ENCODE measurements at places on chromosomes 12 and 14. TPM values are rescaled to one million over a fixed set of nuclear protein-coding genes. Genes with fewer than 3 reads are reported as not detected.

The TXNRD1 gene
- total RNA-seq: 70.8 TPM

The CIROP gene
- total RNA-seq: not detected

The MLF2 gene
- 131 TPM for total RNA-seq

The INHBE gene
- 181 TPM for total RNA-seq

The ACSM4 gene
- total RNA-seq: not detected

The FIGNL2 gene
- 0.70 TPM for total RNA-seq

The RFX4 gene
- total RNA-seq: not detected

The ART4 gene
- 28.3 TPM for total RNA-seq

The SYT1 gene
- total RNA-seq: 0.84 TPM

DNA sequence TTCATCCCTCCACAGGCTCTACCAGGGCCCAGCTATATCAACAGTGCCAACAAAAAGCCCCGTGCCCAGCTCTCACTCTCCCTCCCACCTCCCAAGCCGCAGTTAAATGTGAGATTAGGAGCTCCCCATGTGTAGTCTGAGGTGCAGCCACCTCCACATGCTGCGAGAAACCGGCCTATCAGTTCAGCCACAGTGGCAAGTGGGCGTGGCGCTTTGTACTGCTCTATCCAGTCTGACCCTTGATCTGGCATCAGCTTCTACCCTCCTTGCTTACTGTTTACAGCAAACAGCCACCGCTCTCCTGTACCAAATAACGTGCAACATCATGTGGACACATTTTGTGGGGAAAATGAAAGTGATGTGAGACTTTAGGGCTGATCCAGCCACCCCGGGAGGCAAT is 1.7 kb downstream of the PLEK2 start:
- peak; percentile 82 for DNase-seq

DNA sequence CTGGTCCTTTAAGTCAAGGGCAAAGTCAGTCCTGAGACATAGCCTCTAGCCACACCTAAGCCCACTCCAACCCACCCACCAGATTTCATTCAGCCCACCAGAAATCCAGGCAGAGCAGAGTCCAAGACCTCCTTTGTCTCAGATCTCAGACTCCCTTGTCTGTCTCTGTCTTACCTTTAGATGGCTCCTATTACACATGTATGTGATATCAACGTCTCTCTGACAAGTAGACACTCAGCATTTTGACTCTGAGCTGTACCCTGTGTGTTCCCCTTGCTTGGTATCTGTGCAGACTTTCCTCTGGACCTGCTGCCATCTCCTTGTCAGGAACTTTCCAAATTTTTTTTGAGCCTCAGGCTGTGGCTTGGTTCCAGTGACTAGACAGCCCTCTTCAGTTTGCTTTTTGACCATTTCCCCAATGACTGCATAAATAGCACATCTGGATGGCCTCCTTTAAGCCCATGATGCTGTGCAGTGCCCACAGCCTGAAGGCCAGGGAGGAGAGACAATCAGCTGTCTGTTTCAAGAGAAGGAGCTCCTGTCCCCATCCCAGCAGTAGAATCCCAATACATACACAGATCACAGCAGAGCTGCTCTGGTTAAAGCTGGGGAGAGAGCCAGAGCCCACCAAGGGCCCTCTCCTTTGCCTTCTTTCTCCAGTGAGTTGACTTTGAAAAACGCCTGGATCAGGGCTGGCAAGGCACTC is 7.0 kb downstream of the POU6F1 start:
- no peak for DNase-seq

GRCh38 chr14:105182296-105183020 is 1.3 kb upstream of the NUDT14 start:
- no peak for DNase-seq

GRCh38 chr12:18719922-18720510 is 17.8 kb downstream of the PLCZ1 start:
- DNase-seq: no peak

DNA sequence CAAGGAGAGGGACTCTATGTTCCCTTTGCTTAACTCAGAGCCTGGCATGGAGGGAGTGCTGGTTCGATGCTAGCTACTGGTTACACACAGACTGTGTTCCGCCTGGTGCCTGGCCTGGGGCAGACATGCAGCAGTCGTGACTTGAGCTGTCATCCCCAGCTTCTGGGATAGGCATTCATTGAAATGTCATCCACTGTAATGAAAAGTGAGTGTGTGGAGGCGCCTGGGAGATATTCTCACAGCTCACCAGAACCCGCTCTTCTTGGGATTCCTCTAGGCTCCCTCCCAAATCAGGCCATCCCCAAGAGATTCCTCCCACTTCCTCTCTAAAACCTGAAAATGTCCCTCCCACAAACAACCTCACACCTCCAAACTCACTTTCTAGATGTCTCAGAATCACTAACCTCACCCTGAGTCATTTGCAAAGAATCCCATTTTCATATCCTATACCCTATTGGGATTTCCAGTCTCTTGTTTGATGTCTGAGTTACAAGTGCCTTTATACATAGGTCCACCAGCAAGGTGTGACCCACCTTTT is 82.8 kb downstream of the CRACR2A start:
- DNase-seq: peak; percentile 12

GRCh38 chr12:24562771-24563431 is 386.0 kb downstream of the BCAT1 start:
- DNase-seq: peak; percentile 37

- no peak for DNase-seq
These were observed 18.5 kb downstream of the PACS2 start for GRCh38 chr14:105333020-105333490.

GRCh38 chr14:65731933-65732506 is 319.5 kb downstream of the FUT8 start:
- DNase-seq: no peak

DNA sequence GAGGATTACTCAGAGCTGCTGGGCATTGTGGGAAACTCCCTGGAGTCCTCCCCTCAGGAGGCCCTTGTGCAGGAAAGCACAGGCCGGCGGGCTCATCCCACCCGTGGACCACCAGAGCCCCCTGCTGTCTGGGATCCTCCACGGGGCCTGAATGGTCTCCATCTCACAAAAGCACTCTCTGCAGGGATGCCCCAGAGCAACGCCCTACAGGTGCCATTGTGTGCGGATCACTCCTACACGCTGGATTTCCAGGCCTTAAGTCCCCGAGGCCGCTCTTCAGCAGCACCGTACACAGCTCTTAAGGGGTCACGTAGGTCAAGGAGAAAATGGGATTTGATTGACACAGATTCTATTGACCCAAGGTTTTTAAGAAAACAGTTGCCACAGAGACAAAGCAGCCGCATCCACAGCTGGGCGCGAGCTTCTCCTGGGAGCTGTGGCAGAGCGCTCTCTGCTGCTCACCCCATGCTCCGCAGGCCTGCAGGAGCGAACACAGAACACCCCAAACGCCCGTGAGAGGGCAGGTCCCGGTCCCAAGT is 36.7 kb upstream of the RIMBP2 start:
- no peak for DNase-seq

DNA sequence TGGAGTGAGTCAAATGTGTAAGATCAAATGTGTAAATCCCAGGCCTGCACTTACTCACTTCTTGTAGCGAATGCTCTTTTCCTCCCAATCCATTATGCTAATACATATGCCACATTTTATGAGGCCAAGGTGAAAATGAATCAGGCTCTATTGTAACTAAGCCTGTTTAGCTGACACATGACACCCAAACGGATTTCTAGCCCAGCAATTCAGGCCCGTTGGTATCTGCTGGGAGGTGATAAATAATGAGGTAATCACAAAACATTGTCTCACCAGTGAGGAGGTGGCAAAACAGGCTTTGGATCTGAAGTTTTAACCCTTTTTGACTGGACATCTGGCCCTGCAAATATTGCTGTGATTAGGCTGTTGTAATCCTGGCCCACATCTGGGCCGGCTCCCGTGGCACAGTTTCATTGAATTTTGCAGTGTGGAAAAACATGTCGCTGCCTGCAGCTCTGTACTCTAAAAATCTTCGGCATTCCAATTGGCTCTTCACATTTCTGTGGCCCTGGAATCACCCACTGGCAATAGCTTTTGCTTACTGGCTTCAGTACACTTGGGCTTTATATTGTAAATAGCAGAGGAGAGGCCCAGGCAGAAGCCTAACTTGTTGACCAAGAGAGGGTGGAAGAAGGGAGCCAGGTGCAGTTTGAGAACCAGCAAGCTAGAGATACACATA is 106.1 kb downstream of the PAX9 start:
- DNase-seq: no peak

DNA sequence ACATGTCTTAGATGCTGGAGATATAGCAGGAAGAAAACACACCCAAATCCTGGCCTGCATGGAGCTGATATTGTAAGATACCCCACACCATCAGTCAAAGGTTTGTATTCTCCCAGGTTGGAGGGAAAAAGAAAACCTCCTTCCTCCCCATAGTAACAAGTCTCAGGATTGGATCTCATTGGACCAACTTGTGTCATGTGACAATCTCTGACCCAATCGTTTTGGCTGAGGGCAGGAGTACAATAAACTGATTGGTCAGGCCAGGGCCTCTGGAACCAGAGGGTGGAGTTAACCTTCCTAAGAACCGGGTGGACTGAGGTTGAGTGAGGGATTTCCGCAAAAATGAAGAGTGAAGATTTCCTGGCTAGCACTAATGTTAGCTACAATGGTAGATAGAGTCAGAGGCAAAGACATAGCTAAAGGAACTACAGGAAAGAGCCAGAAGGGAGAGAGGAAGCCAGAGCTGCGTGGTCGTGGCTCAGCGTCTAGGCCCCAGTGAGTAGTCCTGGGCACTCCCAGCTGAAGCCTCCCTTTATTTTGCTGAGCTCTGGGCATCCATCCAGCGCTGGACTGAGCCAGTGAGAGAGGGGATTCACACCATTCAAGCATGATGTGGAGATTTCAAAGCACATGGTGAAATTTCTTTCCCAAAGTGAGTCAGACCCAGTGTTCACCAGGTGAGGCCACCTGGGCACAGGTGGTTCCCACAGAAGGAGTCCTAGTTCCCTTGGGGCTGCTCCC is 219.9 kb downstream of the AACS start:
- no peak for DNase-seq

DNA sequence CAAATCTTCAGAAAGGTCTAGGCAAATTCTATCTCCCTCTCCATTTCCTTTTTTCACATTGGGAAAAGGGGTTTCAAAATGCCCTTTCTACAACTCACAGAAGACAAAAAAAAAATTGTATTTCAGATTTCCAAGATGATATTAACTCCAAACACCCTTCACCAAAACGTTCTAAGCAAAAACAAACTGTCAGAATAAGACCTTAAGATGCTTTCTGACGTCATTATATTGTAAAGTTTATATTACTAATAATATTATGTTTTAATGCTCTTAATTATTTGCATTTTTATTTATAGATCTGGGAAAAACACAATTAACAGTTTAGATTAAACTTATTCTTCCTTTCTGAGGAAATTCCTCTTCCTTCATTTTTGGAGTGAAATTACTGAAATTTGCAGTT is 624.2 kb downstream of the GALC start:
- no peak for DNase-seq

- DNase-seq: no peak
These were observed 588.2 kb downstream of the NRXN3 start for GRCh38 chr14:78758333-78758732.

DNA sequence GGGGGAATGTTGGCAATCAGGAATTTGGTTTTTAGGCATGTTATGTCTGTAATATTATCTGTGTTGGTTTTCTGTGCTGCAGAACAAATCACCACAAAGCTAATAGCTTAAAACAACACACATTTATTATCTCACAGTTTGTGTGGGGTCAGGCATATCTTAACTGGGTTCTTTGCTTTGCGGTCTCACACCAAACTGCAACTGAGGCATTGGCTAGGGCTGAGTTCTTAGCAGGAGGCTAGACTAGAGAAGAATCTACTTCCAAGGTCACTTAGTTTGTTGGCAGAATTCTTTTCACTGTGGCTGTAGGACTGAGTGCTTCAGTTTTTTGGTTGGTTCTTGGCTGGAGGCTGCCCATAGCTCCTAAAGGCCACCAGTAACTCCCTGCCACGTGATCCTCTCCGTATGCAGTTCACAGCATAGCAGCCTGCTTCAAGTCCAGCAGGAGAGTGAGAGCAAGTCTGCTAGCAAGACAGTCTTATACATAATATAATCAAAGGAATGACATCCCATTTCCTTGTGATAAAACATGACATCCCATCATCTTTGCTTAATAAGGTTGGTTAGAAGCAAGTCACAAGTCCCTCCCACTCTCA is 21.6 kb downstream of the ATF1 start:
- no peak for DNase-seq

- DNase-seq: no peak
These were observed 7.3 kb downstream of the AKT1 start for GRCh38 chr14:104788161-104788818.
